NCI-H2081 (cell line): ENCODE measurements at places on chromosomes 5 and 9.

GRCh38 chr9:108130905-108131304 lies 641.3 kb upstream of the KLF4 start:
- peak; percentile 14 for DNase-seq

- DNase-seq = no peak
These were observed 101.2 kb downstream of the SLC28A3 start for GRCh38 chr9:84239343-84239742.

DNA sequence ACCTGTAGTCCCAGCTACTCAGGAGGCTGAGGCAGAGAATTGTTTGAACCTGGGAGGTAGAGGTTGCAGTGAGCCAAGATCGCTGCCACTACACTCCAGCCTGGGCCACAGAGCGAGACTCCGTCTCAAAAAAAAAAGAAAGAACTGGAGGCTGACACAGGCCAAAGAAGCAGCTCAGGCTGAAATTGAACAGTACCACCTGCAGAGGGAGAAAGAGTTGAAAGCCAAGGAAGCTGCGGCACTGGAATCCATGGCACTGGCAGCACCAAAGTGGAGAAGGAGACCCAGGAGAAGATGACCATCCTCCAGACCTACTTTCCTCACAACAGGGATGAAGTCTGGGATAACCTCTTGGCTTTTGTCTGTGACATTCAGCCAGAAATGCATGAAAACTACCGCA lies 11.3 kb upstream of the TMEM141 start:
- DNase-seq = no peak

- no peak for DNase-seq
These were observed 263.3 kb downstream of the TMEM167A start for GRCh38 chr5:82813861-82814260.

GRCh38 chr9:14315875-14316601 lies 2.1 kb upstream of the NFIB start:
- peak; percentile 65 for DNase-seq

- DNase-seq = peak; percentile 70
These were observed at the start of gene ARHGEF28 for GRCh38 chr5:73625944-73626811. TSS of gene ARHGEF28 (plus strand) at chr5:73626196. CDS start at chr5:73684852, 58,656 bp downstream.

- no peak for DNase-seq
These were observed 123.5 kb downstream of the KCNIP1 start for GRCh38 chr5:170627271-170627670.

- DNase-seq = no peak
These were observed 42.9 kb upstream of the SPTLC1 start for GRCh38 chr9:92158097-92158601.

DNA sequence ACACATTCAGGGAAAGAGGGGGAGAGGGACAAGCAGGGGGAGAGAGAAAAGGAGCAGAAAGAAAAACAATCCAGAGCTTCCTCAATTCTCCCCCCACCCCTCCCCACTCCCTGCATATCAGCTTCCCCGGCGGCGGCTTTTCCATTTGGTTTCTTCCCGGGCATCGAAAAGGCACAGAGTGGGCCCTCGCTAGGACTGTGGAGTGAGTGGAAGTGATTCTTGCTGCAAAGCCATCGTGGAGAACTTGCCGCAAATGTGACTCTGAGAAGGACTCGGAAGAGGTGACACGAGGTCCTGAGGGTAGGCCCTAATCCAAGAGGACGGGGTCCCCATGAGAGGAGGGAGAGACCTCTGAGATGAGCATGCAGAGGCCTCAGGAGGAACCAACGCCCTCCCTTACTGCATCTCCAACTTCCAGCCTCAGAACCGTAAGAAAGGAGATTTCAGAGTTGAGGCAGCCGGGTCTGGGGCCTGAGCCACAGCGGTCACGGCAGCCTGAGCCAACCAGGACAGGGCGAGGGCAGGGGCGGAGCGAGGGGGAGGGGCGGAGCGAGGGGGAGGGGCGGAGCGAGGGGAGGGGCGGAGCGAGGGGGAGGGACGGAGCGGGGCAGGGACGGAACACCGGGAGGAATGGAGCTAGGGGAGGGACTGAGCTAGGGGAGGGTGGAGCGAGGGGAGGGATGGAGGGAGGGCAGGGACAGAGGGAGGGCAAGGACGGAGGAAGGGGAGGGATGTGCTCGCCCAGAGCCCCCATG lies 21.2 kb upstream of the SARDH start:
- no peak for DNase-seq

- DNase-seq = no peak
These were observed 772.7 kb downstream of the BRINP1 start for GRCh38 chr9:118596374-118597015.

DNA sequence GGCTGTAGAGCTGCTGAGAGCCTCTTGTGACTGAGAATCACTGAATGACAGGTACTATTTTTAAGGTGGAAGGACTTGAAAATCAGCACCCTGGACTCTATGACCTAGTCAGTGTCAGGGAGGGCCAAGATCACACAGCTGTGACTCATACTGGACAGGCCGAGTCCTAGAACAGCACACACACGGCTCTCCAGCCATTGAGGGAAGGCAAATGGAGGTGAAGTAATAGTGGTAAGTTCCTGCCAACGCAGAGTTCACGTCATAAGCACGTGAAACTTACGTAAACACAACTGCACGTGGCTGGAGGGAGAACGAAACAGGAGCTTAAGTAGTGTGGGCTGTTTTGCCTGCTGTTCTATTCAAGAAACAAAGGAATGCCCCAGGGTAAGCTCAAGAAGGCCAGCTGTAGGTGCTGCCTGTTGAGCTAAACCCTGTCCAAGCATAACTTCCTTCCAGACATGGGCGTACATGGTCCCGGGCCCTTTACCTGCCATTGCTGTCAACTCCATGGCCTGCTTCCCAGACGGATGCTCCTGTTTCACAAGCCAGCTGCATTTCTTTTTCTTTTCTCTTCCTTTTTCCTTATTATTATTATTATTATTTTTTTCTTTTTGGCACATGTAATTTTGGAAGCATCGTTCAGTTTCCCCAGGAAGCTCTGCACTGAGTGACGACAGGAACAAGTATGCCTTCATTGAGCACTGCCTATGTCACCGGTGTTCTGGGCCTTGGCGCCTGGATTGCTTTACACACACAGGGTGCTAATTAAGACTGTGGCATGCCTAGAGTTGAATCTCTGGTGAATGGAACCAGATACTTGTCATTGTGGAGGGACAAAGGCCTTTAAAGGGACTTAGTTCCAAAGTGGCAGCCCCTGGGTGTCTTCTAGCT lies 10.2 kb upstream of the LCP2 start:
- no peak for DNase-seq

DNA sequence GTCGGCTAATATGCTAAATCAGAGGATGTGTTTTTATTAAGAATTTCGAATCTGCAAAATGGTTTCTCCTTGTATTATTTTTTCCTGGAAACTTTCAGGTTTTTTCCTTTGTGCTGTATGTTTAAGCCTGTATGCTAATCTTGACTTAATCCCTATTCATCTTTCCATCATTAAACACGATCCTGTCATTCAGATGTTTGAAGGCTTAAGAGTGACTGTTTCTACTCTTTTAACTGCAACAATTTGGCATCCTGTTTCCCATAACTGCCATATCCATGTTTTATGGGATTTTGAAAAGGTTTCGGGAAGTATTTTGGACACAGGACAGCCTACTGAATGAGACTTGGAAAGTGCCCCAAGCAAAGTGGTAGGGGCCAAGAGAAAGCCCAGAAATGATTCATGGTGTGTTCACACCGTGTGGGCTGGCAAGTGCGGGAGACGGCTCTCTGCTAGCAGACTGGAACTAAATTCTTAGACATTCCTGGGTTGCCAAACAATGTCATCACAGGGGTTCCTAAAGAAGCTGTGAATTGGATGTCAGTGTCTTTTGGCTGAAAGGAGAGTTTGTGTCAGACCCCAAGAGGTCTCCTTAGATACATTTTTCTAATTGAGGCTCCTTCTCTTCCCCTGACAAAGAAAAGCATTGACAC lies 125.4 kb upstream of the ADAMTS16 start:
- no peak for DNase-seq

DNA sequence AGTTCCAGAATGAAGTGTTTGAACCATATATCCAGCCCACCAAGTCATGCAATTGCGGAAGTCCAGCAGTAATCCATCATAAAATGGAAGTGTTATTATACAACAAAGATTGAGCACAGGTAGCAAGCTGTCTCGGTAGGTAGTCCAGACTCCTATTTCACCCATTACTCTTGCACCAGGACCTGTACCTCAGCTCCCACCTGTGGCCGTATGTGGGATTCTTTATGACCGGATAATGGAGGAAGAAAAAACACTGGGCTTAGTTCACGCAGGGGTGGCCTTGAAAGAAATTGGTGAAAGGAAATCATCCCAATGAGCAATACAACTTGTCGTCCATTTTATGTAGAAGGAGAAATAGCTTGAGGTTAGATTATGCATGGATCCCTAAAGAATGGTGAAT lies 216.3 kb downstream of the ESM1 start:
- no peak for DNase-seq

DNA sequence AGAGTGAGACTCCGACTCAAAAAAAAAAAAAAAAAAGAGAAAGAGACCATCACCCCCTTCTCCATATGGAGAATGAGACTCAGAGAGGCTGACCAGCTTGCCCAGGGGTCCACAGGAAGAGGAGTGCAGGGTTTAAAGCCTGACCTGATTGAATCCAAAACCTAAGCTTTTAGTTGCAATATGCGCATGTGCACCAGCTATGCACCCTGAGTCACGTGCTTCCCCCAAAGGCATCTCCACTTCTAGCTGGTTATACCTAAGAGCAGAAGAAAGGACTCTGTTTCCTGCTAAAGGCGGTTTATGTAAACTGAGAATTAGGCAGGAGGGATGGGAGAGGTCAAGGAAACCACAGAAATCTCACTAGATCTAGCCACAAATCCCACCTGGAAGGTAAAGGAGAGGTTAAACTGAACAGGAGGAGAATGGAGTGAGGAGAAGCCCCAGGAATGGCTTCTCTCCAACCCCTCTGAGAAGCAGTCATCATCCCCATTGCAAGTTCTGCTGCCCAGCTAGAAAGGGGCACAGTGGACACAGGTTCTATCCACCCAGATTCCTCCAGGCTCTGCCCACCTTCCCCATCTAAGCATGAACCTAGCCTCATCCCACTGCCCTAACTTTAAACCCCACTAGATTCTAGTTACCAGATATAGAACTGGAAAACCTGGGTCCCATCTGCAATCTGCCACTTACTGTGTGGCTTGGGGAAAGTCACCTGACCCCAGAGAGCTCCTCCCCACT lies 171.3 kb downstream of the ACTL7B start:
- no peak for DNase-seq
